ENCODE measurements at places on chromosomes 2 and 18. TPM values are rescaled to one million over a fixed set of nuclear protein-coding genes. Genes with fewer than 3 reads are reported as not detected.

The LDLRAD4 gene
- 1.9 TPM for polyA plus RNA-seq

The QPCT gene
- polyA plus RNA-seq: not detected

The GATA6 gene
- not detected for polyA plus RNA-seq

The RTP5 gene
- 1.2 TPM for polyA plus RNA-seq

The TNS1 gene
- 1.5 TPM for polyA plus RNA-seq

The MAP4K4 gene
- polyA plus RNA-seq: 125 TPM

The SLC8A1 gene
- 18.7 TPM for polyA plus RNA-seq

The NEDD4L gene
- 103 TPM for polyA plus RNA-seq

The TRPM8 gene
- polyA plus RNA-seq: 0.18 TPM

The TSGA10 gene
- 8.0 TPM for polyA plus RNA-seq

The UGT1A4 gene
- polyA plus RNA-seq: not detected

The TMEFF2 gene
- polyA plus RNA-seq: 29.1 TPM

The RIF1 gene
- 22.9 TPM for polyA plus RNA-seq

The SERPINB4 gene
- not detected for polyA plus RNA-seq

The COL5A2 gene
- polyA plus RNA-seq: 6.6 TPM

The METTL4 gene
- 12.7 TPM for polyA plus RNA-seq

The STAT4 gene
- polyA plus RNA-seq: 5.1 TPM

The MPPE1 gene
- polyA plus RNA-seq: 48.3 TPM

The PTRHD1 gene
- 33.6 TPM for polyA plus RNA-seq

The RAX gene
- not detected for polyA plus RNA-seq

The FHL2 gene
- polyA plus RNA-seq: 3.5 TPM

The RFTN2 gene
- 0.06 TPM for polyA plus RNA-seq

The CDKL4 gene
- not detected for polyA plus RNA-seq

The CPLX4 gene
- not detected for polyA plus RNA-seq

The STAMBP gene
- polyA plus RNA-seq: 69.1 TPM

The ORMDL1 gene
- 351 TPM for polyA plus RNA-seq

The NEB gene
- 2.9 TPM for polyA plus RNA-seq

The IGFBP5 gene
- polyA plus RNA-seq: 1.6 TPM

The SLC38A11 gene
- not detected for polyA plus RNA-seq

The NGEF gene
- polyA plus RNA-seq: 5.2 TPM

The RNASEH1 gene
- 25.0 TPM for polyA plus RNA-seq

The IL18R1 gene
- 0.09 TPM for polyA plus RNA-seq

The RESP18 gene
- not detected for polyA plus RNA-seq

The SLC25A12 gene
- 122 TPM for polyA plus RNA-seq

The MRPL44 gene
- polyA plus RNA-seq: 70.6 TPM

The SLC23A3 gene
- 0.28 TPM for polyA plus RNA-seq

The ZNF521 gene
- polyA plus RNA-seq: 101 TPM

The FEZ2 gene
- 36.8 TPM for polyA plus RNA-seq

The FIGLA gene
- not detected for polyA plus RNA-seq

The ITGB1BP1 gene
- 98.0 TPM for polyA plus RNA-seq

The ANKRD30B gene
- polyA plus RNA-seq: not detected

The AOX1 gene
- not detected for polyA plus RNA-seq

The LMAN2L gene
- 34.1 TPM for polyA plus RNA-seq

The RTKN gene
- 6.1 TPM for polyA plus RNA-seq

The MAP3K19 gene
- not detected for polyA plus RNA-seq

The EVX2 gene
- not detected for polyA plus RNA-seq

The CHRNG gene
- polyA plus RNA-seq: not detected

The ARHGAP15 gene
- 0.30 TPM for polyA plus RNA-seq

The GIGYF2 gene
- polyA plus RNA-seq: 52.6 TPM

The NPPC gene
- 21.5 TPM for polyA plus RNA-seq

The LBX2 gene
- not detected for polyA plus RNA-seq

The KIAA2012 gene
- not detected for polyA plus RNA-seq

The OBSL1 gene
- 75.2 TPM for polyA plus RNA-seq

The TNFAIP6 gene
- polyA plus RNA-seq: not detected

The CFC1 gene
- polyA plus RNA-seq: 29.9 TPM

The DSG4 gene
- polyA plus RNA-seq: not detected
